ENCODE measurements at places on chromosomes 2 and 18.

DNA sequence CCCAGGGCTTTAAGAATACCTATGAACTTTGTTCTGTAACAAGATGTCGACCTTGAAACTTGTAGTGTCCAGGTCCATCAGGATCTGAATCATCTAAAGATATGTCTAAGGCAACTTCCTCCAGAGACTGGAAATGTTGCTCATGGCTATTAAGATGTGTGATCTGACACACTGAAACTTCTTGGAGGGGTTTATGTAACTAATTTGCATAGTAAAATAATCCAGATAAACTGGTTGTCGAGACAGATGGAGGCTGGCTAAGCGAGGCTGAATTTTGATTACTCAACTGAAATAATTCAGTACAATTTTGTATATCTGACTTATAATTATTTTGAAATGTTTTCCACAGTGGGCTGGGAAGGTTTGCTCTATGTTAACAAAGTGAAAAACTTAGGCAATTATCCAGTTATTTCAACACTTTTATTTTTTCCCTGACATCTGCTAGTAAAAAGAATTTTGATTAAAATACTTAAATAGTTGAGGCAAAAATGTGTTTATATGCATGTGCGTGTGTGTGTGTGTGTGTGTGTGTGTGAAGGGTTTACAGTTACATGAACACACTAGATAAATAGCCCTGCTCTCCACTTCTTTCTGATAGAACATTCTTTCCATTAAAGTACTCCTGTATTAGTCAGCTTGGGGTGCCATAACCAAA is 11.4 kb upstream of the MAP3K20 start:
- DNase-seq, result no peak

- no peak for DNase-seq
These were observed 323.9 kb upstream of the TFPI start for GRCh38 chr2:187878112-187878511.

DNA sequence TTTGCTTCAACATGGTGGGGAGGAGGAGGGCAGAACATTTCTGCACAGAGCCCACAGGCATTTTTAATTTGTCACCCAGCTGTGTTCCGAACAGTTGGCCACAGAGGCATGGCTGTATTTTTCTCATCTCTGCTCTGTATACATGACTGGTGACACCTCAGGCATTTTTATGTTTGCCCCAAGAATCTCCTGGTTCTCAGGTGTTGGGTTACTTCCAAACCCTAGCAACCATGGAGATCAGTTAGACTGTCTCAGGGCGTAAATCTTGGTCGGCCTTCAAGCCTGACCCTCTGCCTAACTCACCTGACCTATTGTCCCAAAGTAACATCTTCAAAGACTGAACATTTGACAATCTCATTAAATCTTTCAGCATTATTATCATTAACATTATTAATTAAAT is 100.0 kb downstream of the ABCA12 start:
- no peak for DNase-seq

GRCh38 chr18:12991821-12992179 is 638 bp downstream of the CEP192 start:
- no peak for DNase-seq

- no peak for DNase-seq
These were observed 26.2 kb downstream of the INPP4A start for GRCh38 chr2:98470851-98471255.

DNA sequence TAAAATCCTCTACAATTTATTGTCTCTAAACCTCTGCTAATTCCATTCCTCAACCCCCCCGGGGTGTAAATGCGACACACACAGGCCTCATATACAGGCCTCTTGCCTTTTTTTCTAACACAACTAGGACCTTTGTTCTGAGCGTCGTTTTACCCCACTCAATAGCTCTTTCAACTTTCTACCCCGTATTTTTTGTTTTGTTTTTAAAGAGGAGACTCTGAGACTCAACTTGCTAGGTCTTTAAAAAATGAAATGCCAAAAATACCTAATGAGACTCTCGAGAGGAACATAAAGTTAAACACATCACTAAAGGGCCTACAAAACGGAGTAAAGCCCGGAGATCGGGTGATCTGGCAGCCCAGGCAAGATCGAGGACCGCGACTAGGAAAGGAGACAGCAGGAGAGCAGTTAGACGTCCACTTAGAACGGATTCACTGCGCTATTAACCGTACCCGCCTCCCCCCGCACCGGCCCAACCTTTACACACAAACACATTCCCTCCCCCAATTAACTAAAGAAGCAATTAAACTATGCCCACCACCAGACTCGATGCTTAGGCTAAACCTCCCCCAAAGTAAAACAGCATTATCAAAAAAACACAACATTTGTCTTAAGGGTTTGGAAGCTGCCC is 1.7 kb downstream of the TRIP12 start:
- DNase-seq, result no peak

GRCh38 chr2:86335865-86336674 is 1.4 kb downstream of the REEP1 start:
- DNase-seq, result no peak

- no peak for DNase-seq
These were observed 1009.4 kb upstream of the CELF4 start for GRCh38 chr18:38575023-38575422.

DNA sequence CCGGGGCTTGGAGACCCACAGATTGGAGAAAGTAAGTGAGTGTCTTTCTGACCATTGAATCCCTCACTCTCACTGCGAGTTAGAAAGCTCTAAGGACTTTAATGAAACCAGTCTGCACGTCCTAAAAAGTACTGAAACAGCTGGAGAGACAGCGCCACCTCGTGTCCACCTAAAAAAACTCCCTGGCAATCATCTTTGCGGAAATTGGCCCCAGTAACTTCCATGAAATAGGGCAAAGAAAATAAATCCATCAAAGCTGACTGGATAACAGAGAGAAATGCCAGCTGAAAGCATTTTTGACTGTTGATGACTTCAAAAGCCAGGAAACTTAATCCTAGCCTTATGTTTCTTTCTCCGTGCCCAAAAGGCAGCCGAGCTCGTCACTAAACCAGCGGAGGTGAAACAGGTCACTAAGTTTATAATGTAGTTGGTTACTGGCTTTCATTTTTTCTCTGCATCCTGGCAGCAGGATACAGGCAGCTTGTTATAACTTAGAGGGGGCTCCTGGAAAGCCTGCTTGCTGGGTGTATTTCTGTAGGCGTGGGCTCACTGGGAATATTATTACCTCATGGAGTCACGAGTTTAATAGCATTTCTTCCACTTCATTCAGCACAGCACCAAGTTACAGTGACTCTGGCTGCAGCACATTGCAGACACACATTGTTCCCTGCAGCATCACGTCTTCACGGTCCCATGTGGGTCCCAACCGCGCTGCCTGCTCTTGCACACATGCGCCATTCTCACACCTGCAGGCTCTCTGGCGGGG is 266.5 kb downstream of the HRH4 start:
- DNase-seq, result peak; percentile 6

DNA sequence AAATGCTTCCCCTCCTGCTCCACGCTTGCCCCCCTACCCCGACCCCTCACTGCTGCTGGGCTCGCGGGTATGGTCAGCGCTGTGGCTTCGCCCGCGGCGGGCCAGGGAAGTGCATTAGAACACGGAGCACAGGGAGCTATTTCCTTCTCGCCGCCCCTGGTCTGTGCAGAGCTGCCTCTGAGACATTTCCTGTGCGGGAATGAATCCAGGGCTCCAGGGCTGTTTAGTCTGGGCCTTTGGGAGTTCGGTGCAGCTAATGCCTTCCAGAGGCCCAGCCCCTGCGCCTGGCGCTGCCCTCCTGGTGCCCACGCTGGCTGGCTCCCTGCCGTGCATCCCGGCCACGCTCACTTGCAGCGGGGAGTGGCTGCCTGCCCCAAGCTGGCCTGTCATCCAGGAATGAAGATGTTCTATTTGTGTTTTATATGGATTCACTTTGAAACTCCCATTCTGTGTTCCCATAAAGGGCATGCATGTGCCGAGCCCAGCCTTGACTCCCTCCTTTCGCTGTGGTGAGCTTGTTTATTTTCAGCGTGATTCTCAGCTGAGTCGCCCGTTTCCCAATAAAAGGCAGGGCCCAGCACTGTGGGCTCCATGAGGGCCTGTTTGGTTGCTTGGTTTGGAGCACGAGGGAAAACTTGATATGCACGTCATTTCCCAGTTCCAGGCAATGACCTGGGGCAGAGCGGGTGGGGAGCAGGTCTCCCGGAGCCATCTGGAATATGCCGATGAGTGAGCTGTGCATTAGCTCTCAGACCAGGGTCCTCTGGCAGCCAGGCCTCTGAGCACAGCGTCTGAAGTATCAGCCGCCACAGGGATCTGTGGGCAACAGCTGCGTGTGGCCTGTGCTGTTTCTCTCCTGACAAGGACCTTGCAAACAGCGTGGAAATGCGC is 42.7 kb downstream of the SH3RF3 start:
- no peak for DNase-seq

DNA sequence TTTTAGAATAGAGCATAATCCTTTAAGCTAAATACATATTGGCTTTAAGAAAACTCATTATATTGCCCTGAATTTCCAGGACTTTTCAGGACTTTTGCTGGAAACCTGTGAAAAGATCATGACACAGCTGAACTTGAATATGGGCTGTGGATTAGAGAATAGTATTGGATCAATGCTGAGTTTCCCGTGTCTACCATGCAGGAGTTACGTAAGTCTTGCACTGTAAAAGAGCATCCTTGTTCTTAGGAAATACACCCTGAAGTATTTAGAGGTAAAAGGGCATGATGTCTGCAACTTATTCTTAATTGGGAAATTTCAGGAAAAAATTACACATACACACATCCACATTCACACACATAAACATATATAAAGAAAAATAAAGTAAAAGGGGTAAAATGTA is 82.1 kb downstream of the ZFP36L2 start:
- DNase-seq, result no peak

GRCh38 chr2:8388781-8389180 is 293.1 kb upstream of the ID2 start:
- no peak for DNase-seq

DNA sequence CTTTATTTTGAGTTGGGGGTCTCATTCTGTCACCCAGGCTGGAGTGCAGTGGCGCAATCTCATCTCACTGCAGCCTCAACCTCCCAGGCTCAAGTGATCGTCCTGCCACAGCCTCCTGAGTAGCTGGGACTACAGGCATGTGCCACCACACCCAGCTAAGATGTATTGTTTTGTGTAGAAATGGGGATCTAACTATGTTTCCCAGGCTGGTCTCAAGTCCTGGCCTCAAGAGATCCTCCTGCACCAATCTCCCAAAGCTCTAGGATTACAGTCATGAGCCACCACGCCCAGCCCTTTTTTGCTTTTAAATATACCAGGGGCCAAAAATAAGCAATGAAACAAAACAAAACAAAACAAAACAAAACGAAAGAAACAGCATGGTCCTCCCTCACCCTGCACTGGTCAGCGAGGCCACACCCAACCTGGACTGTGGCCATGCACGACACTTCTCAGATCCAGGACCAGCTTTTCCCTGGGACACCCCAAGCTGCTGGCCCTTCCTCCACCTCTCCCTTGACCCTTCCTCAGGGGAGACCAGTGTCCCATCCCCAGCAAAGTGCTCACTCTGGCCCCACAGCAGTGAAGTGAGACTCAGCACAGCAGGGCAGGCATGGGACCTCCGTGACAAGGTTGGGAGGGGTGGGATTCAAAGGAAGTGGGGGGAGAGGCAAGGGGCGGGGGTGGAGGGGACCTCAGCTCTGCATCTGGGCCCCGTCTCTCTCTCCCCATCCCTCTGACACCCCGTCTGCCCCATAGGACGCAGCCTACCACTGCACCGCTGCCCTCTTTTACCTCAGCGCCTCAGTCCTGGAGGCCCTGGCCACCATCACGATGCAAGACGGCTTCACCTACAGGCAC is 23.5 kb downstream of the MAL start:
- DNase-seq, result no peak

DNA sequence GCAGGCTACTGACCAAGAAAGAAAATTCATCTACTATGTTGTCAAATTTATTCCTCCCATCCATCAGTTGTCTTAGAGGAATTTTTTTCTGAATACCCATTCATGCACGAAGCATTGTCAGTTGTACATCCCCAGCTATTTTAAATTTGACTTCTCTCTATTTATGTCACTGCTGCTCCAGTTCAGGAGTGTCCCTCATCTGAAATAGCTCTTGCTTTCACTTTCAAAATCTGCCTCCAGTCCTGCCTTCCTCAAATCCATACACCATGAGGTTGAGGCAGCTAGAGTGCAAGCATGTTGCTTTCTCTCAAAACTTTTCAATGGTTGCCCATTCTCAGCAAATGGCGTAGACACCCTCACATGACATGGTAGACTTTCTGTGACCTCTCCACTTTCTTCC is 335.4 kb upstream of the CDH2 start:
- no peak for DNase-seq

DNA sequence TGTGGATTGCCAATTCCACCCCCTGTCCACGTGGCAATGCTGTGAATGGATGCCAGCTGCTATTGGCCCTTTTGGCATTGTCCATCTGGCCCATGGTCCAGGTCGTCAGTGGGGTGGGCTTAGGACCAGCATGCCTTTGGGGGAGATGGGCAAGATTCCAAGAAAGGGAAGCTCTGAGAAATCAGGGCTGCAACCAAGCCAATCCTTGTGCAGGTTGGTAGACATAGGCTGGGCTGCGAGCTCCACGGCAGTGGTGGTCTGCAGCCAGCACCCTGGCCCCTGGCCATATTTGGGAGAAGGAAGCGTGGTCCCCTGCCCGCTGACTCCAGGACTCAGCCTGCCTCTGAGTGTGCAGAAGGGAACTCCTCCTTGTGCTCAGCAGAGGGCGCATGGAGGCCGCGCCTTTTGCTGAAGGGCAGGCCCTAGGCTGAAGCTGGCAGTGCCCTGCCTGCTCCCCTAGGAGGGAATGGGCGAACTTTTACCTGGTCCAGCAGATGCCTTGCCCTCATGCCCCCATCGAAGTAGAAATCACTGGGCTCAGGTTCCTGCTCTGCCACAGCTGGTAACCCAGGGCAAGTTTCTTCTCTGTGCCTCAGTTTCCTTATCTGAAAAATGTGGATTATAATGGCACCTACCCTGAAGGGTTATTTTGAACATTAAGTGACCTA is 5.4 kb downstream of the SPR start:
- DNase-seq, result peak; percentile 60

GRCh38 chr2:86079981-86080911 is 25.4 kb downstream of the POLR1A start:
- peak; percentile 60 for DNase-seq

DNA sequence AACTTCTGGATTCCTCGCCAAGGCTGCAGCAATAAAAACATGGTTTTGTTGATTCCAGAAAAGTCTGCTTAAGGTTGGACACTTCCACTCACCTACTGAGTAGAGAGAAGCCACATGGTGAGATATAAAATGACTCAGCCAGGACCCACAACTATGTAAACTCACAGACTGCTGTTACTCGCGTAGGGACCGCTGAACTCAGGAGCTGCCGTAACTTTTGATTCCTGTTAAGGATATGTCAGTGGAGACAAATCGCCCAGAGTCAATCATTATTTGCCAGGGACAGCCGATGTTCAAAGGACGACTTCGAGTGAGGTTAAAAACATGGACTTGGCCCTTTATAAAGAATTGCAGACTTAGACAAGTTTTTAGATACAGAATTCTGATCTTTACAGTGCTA is 25.6 kb downstream of the CYB5A start:
- no peak for DNase-seq

- DNase-seq, result no peak
These were observed 57.3 kb upstream of the PPP1CB start for GRCh38 chr2:28694364-28694763.
